NCI-H446 (cell line): ENCODE measurements at places on chromosomes 3 and 15.
A peak's percentile ranks its signal among the peaks of the same experiment; 100 is the strongest.

GRCh38 chr3:122960652-122961051, 66.9 kb downstream of the SEMA5B start:
- no peak for DNase-seq

- DNase-seq = no peak
These were observed 214.5 kb upstream of the TRIM42 start for GRCh38 chr3:140463355-140463754.

DNA sequence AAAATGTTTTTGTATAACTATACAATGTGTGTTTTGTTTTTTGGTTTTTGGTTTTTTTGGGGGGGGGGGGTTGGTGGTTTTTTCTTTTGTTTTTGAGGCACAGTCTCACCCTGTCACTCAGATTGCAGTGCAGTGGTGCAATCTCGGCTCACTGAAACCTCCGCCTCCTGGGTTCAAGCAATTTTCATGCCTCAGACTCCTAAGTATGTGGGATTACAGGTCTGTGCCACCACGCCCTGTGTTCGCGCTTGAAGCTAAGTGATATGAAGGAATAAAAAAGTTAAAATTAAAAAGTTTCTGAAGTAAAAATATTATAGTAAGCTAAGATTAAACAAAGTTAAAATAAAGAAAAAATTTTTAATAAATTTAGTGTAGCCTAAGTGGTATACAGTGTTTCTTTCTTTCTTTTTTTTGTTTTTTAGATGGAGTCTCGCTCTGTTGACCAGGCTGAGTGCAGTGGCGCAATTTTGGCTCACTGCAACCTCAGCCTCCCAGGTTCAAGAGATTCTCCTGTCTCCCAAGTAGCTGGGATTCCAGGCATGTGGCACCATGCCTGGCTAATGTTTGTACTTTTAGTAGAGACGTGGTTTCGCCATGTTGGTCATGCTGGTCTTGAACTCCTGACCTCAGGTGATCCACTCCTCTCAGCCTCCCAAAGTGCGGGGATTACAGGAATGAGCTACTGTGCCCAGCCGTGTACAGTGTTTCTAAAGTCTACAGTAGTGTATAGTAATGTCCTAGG, 53.9 kb upstream of the TEX55 start:
- no peak for DNase-seq

GRCh38 chr15:101255051-101255395, 3.2 kb upstream of the CHSY1 start:
- no peak for DNase-seq

DNA sequence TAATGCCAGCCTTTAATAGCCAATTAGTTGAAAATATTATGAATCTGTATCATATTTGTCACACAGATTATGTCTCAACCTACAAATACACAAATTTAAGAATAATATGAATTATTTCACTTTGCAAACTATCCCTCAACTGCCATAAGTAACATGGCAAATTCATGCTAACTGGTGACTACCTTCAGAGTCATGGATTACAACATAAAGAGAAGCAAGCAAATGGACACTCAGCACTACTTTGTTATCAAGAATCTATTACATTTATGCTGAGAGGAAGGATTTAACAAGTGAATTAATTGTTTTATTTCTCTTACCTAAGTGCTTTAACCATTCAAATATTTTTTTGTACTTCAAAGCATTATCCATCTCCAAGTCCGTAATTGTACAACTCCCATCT, 103.1 kb upstream of the BCL6 start:
- DNase-seq = no peak

DNA sequence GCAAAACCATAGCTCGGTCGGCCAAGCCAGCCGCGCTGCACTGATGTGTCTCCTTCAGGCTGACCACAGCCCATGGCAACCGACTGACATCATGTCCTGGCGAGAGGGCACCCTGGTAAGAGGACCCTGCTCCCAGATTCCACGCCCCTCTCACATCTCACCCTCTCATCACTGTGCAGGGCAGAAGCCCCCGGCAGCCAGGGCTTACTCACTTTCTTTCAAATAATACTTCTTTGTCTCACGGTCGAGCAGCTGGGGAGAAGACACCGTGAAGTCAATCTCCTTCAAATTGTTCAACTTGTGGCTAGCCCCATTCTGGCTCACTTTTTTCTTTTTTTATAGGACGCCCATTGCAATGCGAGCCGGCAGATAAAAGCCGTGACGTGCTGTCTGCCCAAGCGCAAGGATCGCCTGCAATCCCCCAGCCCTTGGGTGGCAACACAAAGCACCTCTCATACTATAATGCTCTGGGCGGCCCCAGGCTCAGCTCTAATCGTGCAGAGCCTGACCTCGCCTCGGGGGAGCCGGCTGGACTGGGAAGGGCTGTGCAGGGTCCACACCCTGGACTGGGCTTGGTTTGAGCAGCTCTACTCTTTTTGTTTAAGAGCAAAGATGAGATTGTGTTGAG, 33.6 kb downstream of the VGLL4 start:
- no peak for DNase-seq

DNA sequence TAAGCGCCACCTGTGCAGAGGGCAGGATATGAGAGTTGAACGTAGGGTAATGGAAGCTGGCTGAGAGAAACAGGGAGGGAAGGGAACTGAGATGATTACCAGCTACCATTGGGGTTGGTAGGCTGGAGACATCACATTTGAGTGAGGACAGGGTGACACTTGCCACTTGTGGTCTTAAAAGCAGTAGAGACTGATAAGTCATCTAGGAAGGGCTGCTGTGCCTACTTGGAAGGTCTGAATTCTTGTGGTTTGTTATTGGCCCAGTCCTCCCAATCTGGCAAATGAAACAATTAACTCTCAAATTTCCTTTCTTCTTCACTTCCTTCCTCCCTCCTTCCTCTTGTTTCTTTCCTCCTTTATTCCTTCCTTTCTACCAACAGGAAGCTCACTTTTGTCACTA, 46.8 kb downstream of the COL6A5 start:
- no peak for DNase-seq

DNA sequence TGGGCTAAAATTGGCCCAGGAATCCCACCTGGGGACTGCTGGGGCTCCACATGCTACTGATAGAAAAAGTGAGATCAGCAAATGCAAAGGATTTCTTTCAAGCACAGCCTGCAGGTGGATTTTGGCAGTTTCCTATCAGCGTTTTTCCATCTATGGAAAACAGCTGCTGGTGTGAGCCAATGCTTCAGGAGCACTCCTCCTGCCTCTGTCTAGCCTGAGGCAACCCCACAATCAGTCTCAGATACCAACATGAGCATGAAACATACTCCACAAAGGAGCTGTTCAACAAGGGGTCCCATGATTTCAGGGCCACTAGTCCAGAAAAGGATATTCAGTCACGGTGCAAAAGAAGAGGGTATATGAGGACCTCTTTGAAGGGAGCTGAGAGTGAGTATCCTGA, 311.5 kb upstream of the THBS1 start:
- DNase-seq = no peak

- no peak for DNase-seq
These were observed 34.1 kb upstream of the POLG start for GRCh38 chr15:89368566-89369223.

- no peak for DNase-seq
These were observed 2.1 kb downstream of the FYCO1 start for GRCh38 chr3:45993421-45994027.

GRCh38 chr15:27399241-27399640, 428.3 kb downstream of the GABRG3 start:
- no peak for DNase-seq

DNA sequence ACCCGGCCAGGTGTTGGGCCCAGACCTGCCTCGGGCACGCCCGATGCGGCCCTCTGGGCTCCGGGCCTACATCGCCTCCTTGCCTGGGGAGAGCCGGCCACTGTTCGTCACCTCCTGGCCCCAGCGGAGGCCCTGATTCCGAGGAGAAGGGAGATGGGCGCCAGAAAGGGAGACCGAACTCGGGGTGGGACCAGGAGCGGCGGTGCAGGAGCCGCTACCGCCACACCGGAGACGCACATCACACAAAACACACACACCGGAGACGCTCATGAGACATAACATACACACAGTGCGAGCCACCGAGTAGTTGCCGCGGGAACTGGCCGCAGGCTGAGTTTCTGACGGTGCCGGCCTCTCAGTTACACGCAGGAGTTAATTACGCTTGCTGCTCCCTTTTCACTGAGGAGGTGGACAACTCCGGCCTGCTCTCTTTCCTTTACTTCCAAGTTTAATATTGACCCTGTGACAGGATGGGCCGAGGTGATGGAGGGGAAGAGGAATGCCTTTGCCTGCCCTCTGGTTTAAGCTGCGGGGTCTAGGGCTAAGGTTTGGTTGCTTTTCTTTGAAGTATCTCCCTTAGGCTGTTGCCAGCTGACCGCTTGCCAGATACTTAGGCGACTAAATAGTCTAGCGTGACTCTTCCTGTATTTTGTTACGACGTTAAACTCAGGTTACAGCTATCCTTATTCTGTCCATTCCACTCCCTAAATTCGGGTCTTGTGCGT, 570 bp downstream of the PCNP start:
- peak; percentile 55 for DNase-seq

DNA sequence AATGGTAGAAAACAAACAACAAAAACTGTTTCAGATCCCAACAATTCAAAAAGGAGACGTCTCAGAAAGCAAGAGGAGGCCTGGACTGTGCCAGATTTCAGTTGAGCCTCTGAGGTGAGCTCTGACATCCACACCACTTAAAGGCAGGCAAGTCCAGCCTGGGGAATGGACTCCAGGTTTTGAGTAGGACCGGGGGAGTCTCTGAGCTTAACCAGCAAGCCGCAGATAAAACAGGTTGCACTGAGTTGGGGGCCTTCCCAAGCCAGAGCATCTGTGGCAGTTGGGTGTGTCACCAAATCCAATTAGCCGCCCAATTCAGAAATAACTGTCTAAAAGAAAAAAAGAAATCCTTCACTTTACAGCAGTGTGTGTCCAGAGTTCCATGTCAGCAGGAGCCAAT, 54.7 kb downstream of the OXNAD1 start:
- DNase-seq = no peak

DNA sequence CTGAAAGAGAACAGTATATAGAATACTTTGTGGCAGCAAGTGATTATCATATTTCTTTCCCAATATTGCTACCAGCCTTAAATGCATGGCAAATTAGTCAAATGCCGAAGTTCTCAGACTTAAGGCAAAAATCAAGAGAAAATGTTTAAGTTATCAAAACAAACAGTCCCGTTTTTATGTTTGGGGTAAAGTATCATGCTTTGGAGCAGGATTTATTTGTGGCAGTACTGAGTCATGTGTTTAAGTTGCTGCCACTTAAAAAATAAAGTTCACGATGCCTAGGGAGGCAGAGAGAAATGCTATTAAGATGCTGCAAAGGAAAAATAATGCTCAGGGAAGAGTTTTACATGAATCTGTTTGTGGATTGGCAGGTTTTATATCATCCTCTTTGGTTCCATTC, 417.4 kb upstream of the MDFIC2 start:
- no peak for DNase-seq

DNA sequence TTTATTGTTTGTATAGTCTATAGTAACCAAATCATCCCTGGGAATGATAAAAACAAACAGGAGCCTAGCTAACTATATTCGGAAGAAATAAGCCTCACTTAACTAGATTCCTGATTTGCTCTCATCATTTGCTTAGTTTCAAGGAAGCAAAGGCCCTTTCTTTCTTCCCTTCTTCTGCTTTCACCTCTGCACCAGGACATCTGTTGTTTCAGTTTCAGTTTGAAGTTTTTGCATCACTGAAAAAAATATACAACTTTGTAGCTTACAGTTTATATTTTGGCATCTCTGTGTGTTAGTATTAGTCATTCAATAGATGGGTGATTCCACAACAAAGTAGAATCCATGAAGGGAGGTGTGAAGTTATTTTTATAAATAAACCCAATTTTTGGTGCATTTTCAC, 113.6 kb upstream of the SNTN start:
- DNase-seq = no peak

DNA sequence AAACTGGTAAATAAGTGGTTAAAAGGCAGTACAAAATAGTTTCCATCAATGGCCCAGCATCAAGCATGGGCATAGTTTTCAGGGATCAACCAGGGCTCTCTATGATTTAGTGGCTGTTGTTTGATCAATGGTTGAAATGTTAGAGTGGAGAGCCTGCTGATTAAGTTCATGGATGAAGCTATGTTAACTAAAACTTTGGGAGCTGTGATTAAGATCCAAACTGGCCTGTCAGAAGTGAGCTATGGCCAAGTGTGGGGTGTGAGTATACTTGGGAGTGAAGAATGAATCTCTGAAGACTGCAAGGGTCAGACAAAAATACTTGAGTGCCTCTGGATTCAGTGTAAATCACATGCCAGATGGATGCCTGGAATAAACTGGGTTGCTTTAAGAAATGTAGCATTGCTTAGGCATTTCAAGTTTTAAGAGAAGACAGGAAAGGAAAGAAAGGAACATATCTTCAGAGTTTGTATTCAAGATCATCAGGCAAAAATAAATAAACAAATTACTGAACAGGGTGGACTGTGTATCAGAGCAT, 422.2 kb upstream of the ADAMTS9 start:
- DNase-seq = no peak

GRCh38 chr15:60135961-60136360, 131.8 kb downstream of the FOXB1 start:
- no peak for DNase-seq

DNA sequence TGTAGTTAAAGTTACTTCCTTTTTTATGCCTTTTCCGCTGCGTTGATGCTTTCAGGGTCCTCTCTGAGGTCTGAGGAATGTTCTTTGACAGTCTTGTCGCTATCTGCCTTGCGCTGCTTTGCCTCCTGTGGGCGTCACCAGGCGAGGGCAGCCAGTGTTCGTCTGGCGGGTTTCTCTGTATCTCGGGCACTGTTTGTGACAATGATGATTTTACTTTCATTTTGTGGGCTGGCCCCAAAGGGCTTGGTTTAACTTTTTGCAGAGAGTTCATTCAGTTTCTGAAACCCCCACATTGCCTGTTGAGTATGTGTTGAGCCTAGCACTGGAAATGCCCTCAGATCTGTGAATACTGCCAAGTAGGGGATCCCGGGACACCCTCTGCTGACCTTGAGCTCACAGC, 24.6 kb upstream of the SACM1L start:
- DNase-seq = no peak

GRCh38 chr3:189841473-189842205, 210.4 kb downstream of the TP63 start:
- DNase-seq = no peak

GRCh38 chr3:152196782-152197181, 71.9 kb upstream of the MBNL1 start:
- no peak for DNase-seq

DNA sequence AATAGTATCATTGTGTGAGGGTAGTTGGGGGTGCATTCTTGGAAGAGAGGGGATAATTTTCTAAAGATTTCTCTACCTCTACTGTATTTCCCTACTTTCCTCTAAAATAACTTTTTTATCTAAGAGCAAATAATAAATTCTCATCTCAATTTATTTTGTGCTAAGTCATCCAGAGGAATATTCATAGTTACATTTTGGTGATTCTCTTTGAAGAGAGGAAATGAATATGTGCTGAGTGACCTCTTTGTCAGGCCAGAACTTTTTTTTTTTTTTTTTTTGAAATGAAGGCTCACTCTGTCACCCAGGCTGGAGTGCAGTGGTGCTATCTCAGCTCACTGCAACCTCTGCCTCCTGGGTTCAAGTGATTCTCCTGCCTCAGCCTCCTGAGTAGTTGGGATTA, 15.1 kb upstream of the CCDC80 start:
- DNase-seq = no peak

GRCh38 chr15:67109141-67110034, 44.0 kb downstream of the SMAD3 start:
- DNase-seq = no peak
